Germinal center (tissue), 1 donor: ENCODE measurements at places on chromosomes 12 and 14.

- DNase-seq, result no peak
Observed at GRCh38 chr14:24630087-24630871, 3.7 kb downstream of the GZMB start.

DNA sequence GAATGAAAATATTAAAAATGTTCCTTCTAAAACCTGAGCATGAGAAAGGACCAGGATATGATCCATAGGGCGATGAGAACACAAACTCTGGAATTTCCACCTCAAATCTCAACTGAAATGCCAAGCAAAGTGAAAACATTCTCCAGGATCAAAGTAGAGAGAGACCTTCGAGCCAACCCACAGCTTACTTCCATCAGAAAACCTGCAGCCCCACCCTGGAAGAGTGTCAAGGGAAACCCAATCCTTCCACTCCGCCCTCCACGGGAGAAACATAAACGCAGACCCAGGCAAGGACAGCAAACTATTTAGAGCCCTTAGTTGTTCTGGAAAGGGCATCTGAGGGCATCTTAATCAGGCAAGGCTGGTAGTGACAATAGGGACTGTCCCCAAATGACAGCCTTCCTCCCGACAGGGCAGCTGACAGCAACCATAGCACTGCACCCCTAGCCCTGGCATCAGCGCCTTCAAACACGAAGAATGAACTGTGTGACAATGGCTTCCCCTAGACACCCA, 21.8 kb downstream of the SLC15A4 start:
- peak; percentile 70 for DNase-seq

GRCh38 chr12:18476861-18477260, 215.5 kb downstream of the PIK3C2G start:
- no peak for DNase-seq

DNA sequence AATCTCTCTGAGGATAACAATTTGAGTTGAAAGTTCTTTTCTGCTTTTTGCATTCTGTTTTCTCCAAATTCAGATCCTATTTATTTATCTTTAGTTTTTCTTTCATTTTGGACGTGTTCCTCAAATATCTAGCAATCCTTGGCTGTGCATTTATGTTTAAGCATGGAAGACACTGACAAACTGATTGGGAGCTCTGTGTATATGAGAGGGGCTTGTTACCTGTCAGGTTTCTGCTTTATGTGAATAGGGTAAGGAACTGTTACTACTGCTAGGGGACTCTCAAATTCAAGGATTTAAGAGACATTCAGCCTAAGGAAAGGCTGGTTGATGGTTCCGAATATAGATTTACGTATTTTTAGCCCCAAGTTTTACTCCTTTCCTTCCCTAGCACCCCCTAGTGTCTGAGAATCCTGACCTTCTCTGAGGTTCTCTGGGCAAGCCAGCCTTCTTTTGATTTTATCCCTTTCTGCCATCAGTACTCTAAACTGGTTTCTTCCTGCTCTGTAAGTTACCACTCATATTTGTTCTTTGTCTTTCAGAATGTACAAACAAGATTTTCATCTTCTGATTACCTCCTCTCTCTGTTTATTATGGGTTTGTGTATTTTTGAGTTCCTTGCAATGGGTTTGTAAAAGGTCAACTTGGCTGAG, 30.5 kb downstream of the YLPM1 start:
- DNase-seq, result no peak

DNA sequence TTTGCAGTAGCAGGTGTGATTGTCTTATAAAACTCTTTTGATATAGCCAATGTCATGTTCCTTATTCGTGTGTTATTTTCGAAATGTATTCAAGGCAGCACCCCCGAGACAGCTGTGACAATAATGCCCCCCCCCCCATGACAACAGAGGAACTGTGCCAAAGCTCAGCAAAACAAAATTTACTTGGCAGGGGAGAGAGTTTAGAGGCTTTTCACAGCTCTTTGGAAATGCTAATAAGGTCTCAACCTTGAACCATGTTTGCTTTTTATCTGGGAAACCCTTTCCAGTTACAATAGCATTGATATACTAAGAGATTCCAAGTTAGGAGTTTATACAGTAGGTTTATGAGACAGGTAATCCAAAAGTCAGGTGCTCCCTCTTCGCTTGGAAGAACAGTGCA, 56.4 kb upstream of the USP44 start:
- no peak for DNase-seq

DNA sequence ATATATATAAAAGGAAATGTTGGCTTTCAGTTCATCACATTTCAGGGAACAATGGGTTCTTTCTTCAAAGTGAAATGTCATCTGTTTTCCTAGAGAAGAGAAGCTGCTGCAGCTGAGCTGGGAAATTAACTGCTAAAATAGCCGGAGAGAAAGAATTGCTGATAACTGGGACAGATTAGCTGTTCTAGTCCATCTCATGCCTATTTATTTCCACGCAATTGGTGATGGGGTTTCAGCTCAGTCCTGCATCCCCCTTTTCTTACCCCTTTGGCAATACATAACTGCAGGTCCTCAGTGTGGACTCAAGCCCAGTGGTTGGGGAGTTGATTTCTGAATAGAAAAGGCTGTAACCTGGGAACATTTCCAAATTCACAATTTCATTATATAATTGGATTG, 436.9 kb upstream of the TMEM132C start:
- DNase-seq, result no peak

- DNase-seq, result no peak
Observed at GRCh38 chr12:104348283-104348993, 44.9 kb downstream of the EID3 start.

GRCh38 chr12:54173906-54174471, 14.8 kb downstream of the SMUG1 start:
- DNase-seq, result no peak

DNA sequence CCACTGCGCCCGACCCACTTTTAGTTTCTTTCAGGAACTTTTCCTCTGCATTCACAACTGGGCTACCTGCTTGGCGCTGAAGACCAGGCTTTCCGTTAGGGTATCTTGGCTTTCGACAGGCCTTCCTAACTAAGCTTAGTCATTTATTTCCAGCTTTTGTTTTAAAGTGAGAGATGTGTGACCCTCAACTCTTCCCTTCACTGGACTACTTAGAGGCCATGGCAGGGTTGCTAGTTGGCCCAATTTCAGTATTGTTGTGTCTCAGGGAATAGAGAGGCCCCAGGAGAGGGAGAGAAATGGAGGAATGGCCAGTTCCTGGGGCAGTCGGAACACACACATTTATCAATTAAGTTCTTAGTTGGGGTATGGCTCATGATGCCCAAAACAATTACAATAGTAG, 10.4 kb downstream of the MTA1 start:
- DNase-seq, result no peak

GRCh38 chr12:13173012-13173932, 23.3 kb upstream of the EMP1 start:
- DNase-seq, result peak; percentile 26

DNA sequence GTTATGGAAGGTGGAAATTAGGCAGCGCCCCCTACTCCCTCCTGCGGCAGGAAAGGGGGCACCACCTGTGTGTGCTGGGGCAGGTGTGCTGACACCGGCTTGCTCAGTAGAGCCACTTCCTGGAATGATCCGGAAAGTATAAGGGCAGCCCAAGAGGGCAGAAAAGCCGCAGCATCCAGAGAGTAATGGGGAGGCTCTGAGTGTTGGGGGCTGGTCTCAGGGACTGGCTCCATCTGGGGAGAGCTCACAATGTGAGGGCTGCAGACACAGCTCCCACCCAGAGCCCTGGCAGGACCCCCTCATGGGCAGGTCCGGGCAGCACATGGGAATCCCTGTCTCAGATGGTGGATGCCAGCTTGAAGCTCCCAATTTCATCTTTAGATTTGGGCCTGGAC, 187.6 kb upstream of the C14orf180 start:
- DNase-seq, result no peak

- peak; percentile 34 for DNase-seq
Observed at GRCh38 chr14:99687284-99688209, 3.4 kb downstream of the CYP46A1 start.
